ENCODE measurements at places on chromosomes 13 and 19.

DNA sequence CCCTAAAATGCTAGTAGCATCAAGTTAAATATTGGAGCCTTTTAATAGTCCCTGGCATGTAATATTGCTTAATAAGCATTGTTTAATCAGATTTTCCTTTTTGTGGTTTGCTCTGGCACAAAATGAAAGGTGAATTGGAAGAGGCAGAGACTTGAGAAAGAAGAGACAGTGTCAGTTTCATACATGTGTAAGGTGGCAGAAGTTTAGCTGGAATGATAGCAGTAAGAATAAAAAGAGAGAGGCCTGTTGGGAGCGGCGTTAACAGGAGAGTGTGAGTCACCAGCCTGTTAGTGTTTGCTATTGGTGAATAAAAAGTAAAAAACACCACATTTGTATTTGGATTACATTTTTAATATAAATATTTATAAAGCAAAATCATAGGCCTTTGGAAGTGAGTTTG is 145.3 kb downstream of the PDS5B start:
- DNase-seq, result no peak

DNA sequence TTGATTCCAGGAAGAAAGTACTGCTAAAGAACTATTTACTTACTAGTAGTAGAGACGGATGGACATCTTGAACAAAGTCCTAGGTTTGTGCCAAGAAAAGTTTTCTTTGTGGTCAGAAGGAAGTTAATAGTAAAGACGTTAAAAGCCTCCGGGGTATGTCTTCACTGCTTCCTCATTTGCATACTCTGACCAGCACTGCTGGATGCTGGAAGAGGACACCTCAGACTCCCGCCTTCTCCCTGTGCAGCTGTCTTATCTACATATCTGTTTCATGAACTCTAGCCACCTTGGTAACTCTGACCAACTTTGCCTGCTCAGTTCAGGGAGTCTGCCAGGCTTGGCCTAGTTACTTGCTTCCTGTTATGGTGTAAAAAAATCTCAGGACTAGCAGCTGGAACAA is 1109.1 kb upstream of the MIR17HG start:
- no peak for DNase-seq

DNA sequence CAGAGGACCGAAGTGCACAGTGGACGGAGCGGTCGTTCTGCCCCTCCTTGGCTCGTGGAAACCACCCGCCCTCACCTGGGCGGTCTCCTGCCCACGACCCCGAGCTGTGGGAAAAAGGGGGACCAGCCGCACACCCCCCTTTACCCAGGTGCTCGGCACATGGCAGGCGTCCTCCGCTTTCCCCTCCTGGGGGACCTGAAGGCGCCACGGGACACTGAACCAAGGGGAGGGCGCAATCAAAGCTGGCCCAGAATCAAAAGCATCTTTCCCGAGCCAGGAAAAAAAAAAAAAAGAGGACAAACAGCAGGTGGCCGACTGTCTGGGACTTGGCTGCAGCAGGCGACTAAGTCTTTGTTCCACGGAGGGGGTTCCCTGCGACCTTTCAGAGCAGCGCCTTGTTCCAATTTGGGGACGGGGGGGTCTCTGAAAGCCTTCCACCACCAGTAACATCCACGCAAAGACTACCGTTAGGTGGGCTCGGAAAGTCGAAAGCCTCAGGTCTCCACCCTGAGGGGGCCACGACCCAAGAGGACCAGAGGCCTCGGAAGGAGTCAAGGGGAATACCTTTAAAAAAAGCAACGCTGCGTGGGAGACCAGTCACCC is 1.1 kb downstream of the MBD3 start:
- no peak for DNase-seq

- no peak for DNase-seq
These were observed 27.8 kb downstream of the ERCC5 start for GRCh38 chr13:102873653-102874052.

DNA sequence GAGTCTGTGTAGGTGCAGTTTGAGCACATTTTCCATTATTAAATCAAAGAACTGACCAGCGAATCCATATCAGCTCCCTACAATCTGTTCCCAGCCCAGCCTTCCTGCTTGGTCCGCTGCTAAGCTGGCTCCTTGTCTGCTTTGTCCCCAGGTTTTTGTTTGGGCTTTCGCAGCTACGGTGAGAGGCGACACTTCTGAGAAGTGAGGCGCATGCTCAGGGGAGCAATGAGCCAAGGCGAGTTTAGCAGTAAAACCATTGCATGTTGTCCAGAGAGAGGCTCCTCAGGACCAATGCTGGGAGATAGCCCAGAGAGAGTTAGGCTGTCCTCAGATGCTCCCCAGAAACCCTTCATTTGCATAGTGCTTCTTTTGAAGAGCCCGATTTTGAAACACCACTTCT is 162.0 kb downstream of the ITGBL1 start:
- DNase-seq, result no peak

DNA sequence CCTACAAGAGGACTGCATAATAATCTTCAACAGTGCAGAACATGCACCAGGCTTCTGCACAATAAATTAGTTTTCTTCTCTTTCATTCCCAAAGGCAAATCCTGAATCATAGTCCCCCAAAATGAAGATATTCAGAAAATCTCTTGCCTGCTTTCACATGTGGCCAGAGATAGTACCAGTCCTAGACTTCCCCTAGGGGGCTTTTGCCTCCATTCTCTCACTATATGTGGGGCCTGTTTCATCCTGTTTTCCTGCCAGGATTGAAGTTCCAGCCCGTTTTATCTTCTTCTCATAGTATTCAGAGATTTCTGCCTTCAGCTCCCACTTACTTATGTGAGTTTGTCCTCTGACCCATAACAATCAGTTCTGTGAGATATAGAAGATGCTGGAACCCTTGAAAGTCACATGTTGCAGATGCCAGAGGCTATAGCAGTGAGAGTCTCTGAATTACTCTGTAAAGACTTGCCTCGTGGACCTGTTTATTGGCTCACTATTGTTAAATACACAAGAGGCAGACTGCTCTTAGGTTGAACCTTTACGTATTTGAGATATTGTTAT is 421.9 kb upstream of the PCDH9 start:
- no peak for DNase-seq

DNA sequence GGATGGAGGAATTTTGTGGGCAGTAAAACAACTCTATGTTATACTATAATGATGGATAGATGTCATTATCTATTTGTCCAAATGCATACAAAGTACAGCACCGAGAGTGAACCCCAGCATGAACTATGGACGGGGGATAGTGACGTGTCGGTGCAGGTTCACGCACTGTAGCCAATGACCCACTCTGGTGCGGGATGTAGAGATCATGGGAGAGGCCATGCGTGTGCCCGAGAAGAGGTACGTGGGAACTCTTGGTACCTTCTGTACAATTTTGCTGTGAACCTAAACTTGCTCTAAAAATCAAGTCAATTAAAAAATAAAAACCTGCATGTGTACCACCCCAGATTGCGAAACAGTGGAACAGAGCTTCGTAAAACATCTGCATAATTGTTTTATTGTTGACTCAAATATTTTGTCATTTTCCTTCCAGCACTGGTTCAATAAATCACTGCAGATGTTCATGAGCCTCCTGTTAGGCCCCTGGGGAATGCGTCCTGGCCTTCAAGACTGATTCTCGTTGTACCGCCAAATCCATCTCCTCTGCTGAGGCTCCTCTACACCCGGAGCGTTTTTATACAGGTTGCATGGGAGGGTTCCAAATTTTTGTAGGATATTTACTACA is 30.9 kb downstream of the COL4A1 start:
- DNase-seq, result no peak

DNA sequence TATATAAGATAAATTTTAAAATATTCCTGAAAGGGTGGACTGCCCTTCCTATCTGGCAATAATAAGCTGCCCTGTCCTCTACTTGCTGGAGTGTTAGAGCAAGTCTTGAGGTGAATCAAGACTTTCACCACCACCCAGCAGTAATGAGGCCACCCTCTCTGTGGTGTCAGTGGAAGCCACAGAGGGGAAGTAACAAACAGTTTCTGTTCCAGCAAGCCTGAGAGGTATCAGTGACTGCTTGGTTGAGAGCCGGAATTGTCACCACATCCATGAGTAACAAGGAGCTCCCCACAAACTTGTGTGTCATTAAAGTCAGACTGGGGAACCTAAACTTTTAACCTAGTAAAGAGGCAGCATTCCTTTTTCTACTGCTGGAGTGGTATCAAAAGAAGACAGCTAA is 532.7 kb upstream of the SPRY2 start:
- DNase-seq, result no peak

GRCh38 chr13:44221657-44222056 is 152.0 kb upstream of the SERP2 start:
- no peak for DNase-seq

DNA sequence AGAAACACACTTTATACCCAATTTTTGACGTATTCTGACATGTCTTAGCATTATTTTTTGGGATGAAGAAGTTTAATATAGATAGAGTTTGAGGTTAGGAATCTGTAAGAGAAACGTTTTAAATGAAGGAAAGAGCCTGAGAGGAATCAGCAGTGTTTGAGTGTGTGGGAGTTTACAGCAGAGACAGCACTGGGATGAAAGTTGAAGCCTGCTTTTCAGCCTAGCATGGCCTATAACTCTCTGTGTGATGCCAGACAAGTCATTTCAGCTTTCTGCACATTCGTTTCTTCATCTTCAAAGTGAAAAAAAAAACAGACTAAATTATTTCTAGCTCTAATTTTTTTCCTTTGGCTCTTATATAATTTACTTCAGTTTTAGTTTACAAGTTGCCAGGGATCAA is 177.1 kb downstream of the RGCC start:
- DNase-seq, result no peak

GRCh38 chr13:80717776-80718175 is 376.9 kb upstream of the SPRY2 start:
- no peak for DNase-seq

DNA sequence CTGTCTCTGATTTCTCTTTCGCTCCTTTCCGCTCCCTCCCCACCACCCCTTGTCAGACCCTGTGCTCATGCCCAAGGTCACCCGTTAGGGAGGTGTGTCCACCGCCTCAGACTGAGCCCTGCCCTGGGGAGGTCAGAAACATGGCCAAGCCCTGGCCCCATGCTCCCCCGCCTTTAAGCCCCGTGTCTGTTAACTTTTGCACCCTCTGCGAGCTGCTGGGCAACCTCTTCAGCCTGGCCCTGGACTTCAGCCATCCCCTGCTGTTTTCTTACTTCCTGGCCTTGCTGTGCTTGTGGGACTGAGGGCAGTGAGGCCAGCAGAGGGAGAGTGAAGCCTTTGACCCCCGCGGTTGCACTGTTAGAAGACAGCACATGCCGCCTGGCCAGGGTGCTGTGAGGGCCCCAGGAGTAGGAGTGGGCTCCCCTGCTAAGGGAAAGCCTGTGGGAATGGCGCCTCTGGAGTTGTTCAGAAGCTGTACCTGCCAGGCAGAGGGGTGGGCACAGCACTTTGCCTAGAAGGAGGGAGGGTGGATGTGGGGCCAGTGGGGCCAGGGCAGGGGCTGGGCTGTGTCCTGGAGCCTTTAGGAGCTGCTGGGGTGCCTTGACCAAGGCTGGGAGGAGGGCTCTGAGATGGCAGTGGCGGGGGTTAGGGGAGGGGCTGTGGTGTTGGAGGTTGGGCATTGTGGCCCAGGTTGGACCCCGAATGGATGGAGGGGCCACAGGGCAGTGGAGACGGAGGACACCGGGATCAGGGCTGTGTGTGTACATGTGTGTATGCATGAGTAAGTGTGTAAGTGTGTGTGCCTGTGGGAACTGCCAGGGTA is 7.9 kb downstream of the UPF1 start:
- DNase-seq, result no peak

DNA sequence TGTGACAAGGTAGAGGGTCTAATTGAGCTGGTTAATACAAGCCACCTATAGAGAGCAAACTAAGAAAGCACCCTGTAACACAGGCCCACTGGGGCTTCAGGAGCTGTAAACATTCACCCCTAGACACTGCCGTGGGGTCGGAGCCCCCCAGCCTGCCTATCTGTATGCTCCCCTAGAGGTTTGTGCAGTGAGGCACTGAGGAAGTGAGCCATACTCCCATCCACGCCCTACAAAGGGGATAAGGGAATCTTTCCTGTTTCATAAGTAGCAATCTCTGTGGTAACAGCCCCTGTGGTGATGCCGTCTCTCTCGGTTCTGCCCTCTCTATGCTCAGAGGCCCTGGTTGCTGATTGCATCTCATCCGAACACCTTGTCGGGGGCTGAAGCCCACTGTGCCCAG is 94.2 kb upstream of the GJB6 start:
- DNase-seq, result no peak

DNA sequence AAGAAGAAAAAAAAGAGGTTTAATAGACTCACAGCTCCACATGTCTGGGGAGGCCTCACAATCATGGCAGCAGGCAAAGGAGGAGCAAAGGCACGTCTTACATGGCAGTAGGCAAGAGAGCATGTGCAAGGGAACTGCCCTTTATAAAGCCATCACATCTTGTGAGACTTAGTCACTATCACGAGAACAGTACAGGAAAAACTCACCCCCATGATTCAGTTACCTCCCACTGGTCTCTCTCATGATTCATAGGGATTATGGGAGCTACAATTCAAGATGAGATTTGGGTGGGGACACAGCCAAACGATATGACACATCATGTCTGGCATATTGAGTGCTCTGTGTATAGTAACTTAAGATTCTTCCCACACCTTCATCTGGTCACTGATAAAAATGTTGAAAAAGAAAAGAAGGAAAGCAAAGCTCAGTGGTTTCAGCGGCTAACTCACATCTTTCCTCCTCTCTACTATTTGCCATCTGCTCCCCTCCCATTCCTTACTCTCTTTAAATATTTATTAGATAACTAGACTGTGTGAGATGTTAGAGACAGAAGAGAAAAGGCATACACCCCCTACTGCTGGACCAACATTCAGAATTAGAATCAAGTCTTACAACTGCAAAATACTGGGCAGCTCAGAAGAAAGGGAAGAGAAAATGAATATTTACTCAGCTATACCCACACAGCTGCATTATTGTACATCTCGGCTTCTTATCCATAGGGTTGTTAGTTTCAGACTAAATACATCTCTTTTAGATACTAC is 60.1 kb upstream of the AKAP11 start:
- no peak for DNase-seq

GRCh38 chr13:33236021-33236420 is 49.5 kb downstream of the STARD13 start:
- DNase-seq, result no peak
